ENCODE measurements at places on chromosomes 11 and 22. TPM values are rescaled to one million over a fixed set of nuclear protein-coding genes. Genes with fewer than 3 reads are reported as not detected.
A peak's percentile ranks its signal among the peaks of the same experiment; 100 is the strongest.

The CYB5R2 gene
- 9.1 TPM for total RNA-seq

The NDUFV1 gene
- 158 TPM for total RNA-seq

The TRIM49 gene
- not detected for total RNA-seq

DNA sequence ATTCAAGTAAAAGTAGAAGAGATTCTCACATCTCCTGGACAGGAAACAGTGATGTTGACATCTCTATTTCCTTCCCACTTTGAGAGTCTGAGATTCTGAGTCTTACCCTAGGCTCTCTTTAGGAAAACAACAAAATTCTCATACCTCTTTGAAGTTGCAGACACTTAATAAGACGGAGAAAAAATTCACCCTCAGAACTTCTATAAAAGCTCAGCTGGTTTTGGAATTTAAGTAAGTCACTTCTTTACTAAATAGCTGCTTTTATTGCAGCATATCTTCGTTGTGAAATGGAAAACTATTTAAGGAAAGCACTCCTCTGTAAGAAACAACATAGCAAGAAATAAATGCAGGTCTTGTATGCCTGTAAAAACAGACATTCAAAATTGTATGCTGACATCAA is 79.1 kb downstream of the MSANTD4 start:
- DNase-seq = no peak

The TYR gene
- not detected for total RNA-seq

DNA sequence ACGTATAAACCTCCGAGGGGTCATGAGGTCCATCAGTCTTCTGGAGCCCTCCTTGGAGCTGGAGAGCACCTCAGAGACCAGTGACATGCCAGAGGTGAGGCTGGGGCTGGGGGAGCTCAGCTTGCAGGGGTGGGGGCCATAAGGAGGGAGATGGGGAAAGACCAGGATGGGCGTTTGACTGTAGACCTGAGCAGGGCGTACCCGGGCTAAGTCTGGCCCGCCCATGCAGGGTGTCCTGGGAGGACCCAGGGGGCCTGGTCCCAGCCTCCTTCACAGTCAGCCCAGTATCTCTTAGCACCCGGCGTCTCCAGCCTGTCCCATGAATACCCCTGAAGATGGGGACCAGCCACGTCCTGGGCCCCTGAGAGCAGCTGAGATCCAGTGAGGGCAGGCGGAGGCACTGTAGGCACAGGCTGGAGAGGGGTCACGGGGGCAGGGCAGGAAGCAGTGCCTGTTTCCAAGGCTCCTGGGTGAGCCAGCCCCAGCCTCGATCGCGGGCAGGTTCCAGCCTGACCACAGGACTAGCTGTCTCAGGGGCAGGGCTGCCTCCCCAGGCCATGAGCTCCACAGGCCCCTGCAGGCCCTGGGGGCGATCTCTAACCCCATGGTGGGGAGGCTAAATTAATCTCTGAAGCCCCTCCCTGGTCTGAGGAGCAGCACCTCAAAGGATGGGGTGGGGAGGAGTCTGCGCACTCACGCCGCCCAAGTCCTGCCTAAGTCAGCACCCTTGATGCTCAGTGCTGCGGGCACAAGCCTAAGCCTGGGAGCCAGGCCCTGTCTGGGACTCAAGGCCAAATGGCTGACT is 7.1 kb downstream of the SSH3 start:
- DNase-seq = peak; percentile 70

The TBC1D10A gene
- total RNA-seq = 32.9 TPM

Measured in osteoblast (primary cell).